ENCODE measurements at places on chromosomes 5 and 9. TPM values are rescaled to one million over a fixed set of nuclear protein-coding genes. Genes with fewer than 3 reads are reported as not detected.

Gene ATOX1
- total RNA-seq = 103 TPM

Gene MZB1
- 5.1 TPM for total RNA-seq

Gene ZDHHC12
- total RNA-seq = 76.1 TPM

Gene RNF183
- not detected for total RNA-seq

Gene LCN15
- total RNA-seq = not detected

Gene ST8SIA4
- total RNA-seq = 53.5 TPM

Gene PCDHB12
- not detected for total RNA-seq

Gene BTNL8
- total RNA-seq = not detected

Gene GARIN3
- total RNA-seq = 0.50 TPM

Gene RAPGEF6
- 25.9 TPM for total RNA-seq

Gene DMRT3
- total RNA-seq = not detected

Gene C9
- total RNA-seq = not detected

Gene PCDHAC2
- not detected for total RNA-seq

Gene IFNK
- not detected for total RNA-seq

Gene TAF11L4
- total RNA-seq = not detected

Gene DAB2IP
- 0.27 TPM for total RNA-seq

Gene ADRA1B
- not detected for total RNA-seq

Gene TMEM215
- not detected for total RNA-seq

Measured in CD8-positive, alpha-beta memory T cell (primary cell).